Left ventricle myocardium inferior (tissue), 1 donor: ENCODE measurements at places on chromosomes 1 and 21. TPM values are rescaled to one million over a fixed set of nuclear protein-coding genes. Genes with fewer than 3 reads are reported as not detected.

DNA sequence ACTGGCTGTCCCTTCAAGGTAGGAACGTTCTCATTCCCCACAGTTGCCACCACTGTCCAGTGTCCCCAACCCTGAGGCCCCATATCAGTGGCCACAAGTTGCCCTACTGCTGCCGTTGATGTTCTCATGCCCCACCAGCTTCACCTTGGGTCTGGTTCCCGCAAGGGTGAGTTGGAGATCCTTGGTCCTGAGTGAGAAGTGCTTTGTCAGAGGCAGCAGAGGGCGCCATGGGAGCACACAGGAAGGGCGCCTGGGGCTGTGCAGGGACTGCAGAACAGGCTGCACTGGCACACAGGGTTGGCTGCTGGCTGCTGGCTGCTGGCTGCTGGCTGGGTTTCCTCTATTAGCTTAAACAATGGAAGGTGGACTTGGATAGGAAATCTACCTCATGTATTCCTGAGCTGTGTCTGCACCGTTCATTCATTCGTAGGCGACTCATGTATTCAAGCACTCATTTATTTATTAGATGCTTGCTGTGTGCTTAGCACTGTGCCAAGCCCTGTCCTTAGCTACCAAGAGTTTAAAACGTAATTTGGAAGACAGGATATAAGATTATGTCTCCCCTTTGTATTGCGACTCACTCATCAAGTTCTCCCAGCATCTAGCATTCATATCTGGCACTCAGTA, 2.1 kb upstream of the S100A9 start:
- DNase-seq, result peak; percentile 61

- no peak for DNase-seq
Observed at GRCh38 chr1:210700083-210700482, 371.4 kb downstream of the HHAT start.

DNA sequence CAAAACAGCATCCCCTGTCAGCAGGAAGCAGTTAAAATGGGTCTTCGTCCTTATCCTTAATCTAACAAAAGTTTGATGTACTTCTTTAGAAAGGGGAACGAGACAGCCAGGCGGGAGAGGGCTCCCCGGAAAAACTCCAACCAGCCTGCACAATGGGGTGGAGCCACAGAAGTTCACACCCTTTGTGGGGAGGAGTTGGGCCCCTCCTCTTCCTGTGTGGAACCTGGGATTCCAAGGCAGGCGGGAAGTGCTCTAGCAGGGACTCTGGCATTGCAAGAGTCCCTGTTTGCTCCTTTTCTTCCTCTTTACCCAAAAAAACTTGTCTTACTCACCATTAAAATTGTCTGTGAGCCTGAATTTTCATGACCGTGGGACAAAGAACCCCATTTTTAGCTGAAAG, 47.7 kb downstream of the FCRL5 start:
- DNase-seq, result no peak

- DNase-seq, result no peak
Observed at GRCh38 chr1:66273656-66274055, 260.3 kb upstream of the SGIP1 start.

- DNase-seq, result peak; percentile 16
Observed at GRCh38 chr1:6496890-6497214, 5.4 kb upstream of the PLEKHG5 start.

DNA sequence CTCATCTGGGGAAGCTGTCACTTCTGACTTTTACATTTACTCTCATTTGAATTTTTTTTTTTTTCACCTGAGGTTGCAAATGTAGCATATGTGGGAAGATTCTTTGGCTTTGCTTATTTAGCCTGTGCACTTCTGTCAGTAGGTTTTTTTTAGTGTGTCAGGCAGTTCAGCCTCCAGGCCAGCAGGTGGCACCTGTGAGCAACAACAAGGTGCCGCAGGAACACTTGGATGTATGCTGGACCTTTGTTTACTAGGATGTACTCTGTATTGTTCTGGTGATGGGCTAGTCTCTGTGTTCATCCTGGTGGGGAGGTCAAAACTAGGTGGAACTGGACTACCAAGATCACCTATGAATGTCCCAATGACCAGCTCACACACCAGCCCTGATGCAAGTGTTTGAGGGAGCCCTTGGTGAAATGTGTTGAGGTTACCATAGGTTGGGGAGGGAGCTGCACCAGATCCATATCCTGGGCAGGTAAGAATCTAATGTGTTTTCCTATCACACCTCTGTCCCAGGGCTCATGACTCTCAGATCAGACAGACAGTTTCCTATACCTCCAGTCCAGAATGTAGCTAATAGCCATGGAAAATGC, 618.2 kb downstream of the BRINP3 start:
- DNase-seq, result no peak

DNA sequence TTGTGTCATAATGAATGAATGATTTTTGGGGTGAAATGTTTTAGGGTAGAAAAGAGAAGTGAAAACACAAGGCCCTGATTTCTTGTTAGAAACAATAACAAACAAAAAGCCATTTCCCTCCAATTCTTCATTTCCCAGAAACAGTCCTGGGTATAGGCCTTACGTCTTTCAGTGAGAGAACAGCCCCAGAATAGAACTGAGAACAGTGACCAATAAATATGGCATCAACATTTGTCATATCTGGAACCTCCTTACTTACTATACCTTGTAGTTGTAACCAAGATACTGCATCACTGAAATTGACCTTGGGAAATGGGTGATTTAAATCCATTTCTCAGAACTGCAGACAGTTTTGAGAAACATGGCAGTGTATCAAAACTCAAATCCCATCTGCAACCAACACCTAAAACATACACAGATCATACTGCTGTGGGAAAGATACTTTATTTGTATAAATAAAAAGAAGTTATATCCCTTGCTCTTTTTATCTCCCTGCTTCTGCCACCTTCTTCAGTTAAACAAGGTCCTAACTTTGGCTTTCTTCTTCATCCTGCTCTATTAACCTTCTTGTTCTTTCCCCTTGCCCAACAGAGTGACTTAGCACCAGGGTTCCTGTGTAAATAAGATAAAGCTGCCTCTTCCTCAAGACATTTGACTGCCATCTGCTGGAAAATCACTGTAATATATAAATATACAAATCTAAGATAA, 19.5 kb downstream of the XKR8 start:
- DNase-seq, result no peak

DNA sequence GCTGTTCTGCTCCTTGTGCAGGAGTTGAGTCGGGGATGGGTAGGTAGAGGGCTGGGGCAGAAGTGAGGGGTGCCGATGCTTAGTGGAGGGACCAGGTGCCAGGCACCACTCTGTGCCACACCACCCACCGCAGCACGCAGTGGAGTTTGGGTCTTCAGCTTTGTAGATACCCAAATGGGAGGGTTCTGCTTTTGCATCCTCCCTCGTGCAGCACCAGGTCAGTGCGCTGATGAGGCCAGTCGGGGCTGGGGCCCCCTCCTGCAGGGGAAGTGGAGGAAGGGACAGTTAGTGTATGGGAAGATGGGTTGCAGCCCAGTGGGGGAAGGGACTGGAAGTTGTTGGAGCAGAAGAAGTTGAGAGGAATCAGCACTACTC, 244.0 kb downstream of the RHOU start:
- no peak for DNase-seq

DNA sequence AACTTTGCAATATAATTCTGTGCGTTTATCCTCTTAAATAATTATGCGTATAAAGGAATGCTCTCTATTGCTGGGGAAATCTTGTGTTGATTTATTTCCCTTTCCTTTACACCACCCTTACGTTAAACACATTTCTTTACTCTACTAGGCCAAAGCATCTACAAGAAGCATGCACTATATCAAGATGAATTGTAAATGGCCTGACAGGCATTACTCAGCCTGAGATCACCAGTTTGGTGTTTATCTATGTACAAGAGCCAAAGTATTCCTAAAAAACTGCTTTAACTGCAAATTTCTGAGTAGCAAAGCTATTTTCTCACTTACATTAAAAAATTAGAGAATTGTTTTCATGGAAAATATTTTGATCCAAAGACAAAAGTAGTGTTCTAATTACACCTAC, 114.8 kb downstream of the TYW3 start:
- no peak for DNase-seq

- DNase-seq, result no peak
Observed at GRCh38 chr1:12163210-12163609, 3.6 kb upstream of the TNFRSF1B start.

DNA sequence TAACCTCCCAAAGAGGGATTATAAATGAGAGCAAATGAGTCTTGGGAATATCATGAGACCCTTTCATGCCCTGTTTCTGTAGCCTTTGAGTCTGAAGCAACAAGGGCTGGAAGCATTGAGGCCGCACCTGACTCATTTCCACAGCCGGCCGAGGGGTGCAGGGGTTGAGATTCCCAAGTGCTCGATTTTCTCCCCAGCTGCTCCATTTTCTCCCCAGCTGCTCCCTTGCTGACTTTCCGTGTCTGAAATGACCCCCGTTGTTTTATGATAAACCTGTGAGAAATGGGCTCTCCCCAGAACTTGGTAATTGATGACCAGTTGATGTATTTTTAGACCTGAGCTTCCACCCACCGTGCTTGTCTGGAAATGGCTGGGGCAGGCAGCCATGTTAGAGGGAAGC, 22.9 kb downstream of the SIM2 start:
- no peak for DNase-seq

GRCh38 chr1:231407547-231408396, 14.3 kb downstream of the EGLN1 start:
- no peak for DNase-seq

The IRF6 gene
- total RNA-seq, result 43.3 TPM

The FAM72B gene
- total RNA-seq, result not detected

The UBL4B gene
- total RNA-seq, result not detected

The CHI3L1 gene
- not detected for total RNA-seq

The B3GALT2 gene
- total RNA-seq, result 77.2 TPM

The CNIH3 gene
- 1.1 TPM for total RNA-seq

The CYP4X1 gene
- 2.1 TPM for total RNA-seq

The TMEM9 gene
- 25.3 TPM for total RNA-seq

The LCE2A gene
- total RNA-seq, result not detected
